Fibroblast of upper back skin (primary cell): ENCODE measurements at places on chromosomes 2 and 18.
A peak's percentile ranks its signal among the peaks of the same experiment; 100 is the strongest.

DNA sequence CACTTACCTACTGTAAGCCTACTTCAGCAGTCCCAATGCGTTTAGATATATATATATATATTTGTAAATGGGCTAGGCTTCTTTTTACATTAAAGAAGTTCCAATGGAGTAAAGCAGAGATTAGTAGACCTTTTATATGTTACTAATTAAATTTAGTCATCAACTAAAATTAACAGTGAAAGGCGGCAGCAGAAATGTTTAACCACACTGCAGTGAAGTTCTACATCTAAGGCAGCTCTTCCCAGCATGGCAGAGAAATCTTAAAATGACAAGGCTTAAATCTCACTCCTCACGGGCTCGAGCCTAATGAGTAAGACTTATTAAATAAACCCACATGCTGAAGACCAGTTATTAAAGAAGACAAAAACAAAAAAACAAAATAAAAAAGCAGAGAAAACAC, 19.1 kb upstream of the KANSL1L start:
- DNase-seq: no peak

GRCh38 chr2:174333372-174334277, 1.1 kb upstream of the SP9 start:
- no peak for DNase-seq

DNA sequence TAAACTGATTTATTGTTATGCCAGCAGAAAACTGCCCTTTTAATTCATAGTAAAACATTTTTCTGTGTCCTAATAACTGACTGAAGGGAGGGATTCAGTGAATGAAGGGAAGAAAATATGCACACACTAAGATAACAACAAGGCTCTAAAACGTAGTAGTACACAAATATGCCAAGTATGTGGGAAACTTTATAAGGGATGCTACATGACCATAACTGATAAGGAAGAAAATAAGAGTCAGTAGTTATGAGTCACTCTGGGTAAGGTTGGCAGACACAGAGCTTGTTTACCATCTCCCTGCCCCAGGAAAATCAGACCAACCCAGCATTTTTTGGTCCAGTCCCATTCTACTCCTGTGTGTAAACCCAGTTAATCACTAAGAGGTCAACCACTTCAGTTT, 124.2 kb downstream of the RPRM start:
- DNase-seq: no peak

DNA sequence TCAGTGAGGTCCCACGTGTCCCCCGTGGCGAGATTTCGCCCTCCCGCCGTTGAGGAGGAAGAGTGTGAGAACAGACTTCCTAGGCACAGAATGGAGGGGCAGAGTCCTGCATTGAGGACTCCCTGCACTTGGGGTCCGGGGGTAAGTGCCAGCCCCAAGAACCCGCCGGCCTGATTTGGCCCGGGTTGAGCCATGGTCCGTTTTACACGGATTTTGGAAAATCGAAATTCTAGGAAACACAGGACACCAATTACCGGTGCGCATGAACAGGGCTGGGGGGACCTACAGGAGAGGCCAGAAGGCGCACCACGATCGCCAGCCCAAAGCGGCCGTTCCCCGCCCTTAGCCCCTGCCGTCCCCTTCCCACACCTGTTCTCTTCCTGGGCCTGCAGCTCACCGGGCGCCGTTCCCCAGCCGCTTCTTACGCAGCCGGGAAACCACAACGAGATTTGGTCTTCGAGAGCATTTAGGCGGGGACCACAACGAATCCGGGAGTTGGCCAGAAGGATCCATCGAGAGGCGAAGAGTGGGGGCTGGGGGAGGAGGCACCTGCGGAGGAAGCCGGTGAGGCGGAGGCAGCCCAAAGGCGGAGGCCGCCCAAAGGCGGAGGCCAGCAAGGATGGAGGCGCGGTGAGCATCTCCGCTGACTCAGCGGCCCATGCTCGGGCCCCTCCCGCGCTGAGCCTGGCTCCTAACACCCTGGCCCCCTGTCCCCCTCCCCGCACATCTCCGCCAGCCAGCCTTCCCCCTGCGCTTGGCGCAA, 464 bp upstream of the TLX2 start:
- no peak for DNase-seq

DNA sequence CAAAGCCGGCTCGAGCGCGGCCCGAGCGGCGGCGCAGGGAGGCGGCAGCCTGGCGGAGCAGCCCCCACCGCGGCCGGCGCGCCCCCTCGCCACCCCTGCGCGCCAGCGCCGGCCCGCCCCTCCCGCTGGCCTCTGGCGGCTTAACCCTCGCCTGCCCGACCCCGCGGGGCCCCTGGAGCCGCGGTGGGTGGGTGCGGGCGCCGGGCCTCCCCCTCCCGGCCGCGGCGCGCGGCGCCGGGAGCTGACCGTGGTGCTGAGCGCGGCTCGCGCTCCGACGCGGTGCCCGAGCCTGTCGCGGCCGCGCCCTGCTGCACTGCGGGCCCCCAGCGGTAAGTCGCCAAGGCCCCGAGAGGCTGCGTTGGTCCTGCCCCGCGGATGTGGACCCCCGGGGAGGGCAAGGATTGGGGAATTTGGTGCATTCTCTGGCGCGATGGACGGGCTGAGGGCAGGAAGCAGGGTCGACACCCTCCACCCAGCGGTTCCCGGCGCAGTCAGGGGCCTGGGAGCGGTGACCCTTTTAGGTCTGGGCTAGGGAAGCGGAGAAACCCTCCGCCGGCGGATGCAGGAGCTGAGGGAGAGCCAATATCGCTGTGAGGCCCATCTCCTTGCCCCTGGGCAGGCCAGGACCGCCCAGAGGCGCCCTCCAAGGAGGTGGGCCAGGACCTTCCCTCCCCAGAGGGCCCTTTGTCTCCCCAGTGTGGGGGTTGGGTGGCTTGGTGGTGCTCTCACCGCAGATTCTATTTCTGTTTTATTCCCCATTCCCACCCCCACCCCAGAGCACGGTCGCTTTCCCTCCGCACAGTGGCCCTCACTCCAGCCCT, 923 bp downstream of the AMER3 start:
- DNase-seq: peak; percentile 12

DNA sequence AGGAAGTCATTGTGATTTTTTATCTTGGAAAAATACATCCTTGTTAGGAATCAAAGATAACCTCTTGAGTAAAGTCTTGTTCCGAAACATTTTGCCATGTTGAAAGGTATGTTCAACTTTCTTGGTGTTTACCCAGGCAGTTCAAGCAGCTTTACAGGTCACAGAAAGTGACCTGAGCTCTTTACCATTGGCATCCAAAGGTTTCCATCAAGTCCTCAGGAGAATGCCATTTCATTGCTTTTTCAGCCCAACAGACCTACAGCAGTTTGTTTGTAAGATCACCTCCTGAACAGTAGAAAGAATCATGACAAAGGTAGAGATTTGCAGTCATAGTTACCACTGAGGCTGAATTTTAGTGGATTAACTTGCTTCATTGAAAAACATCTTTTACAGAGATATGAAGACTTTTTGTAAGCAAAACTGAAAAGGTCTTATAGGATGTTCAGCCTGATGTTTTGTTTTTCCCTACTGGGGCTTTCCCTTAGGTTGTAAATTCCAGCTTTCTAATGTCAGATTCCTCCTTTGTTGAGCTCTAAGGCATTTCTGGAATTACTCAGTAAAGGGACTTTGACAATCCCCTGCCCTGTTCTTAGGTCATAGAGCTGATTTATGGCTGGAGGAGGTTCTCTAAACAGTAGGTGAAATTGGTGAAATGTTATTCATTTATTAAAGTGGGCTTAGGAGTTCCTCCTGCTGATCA, 236.8 kb upstream of the RBMS1 start:
- DNase-seq: peak; percentile 45

GRCh38 chr2:197197895-197198311, 112.7 kb downstream of the ANKRD44 start:
- no peak for DNase-seq

GRCh38 chr2:75222527-75222926, 23.2 kb upstream of the TACR1 start:
- DNase-seq: no peak

DNA sequence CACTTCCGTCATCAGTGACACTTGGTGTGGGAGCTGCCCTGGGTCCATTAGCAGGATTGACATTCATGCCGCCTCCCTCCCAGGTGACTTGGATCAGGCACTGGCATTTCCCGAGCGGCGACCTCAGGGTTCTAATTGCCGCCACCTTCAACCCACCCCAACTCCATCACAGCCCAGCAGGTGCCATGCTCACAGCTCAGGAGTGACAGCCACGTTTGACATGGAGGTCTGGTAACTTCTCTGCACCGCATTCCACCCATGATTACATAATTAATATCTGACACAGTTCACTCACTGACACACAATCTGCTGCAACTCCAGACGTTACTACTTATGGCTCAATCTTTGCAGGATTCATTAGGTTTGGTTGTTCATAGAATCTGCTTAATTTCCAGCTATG, 450.9 kb upstream of the MYT1L start:
- no peak for DNase-seq

DNA sequence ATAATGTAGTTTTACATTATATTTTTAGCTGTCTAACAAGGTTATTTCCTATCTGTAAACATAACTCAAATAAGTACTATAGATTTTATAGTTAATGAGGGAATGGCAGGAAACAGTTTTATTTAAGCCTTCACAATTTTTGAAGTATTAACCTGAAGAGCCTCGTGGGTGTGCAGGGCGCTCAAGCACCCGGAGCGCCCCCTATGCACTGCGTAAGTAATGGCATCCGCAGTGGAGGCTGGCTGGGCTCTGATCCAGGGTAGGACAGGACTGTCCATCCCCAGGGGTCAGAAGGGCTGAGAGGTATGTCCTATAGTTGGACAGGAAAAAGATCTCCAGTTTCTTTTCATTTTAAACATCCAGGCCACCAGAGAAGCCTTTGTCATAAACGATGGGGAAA, 8.2 kb upstream of the GBX2 start:
- peak; percentile 32 for DNase-seq

DNA sequence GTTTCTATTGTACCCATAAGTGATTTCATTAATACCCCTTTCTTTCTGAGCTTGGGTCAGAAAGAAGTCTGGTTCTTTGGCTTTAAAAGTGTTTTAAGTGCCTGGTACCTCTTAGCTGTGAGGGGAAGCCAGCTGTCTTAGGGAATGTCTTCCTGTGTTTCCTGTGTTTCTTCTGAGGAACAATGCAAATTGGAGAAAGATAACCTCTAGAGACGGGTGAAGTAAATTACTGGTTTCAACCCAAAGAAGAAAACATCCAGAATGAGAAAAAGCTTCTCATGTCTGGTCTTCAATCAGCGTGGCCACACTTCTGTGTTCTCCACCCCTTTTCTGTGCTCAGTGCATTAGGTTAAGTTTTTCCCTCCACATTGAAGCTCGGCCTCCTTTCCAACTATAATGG, 10.2 kb upstream of the CHN1 start:
- DNase-seq: no peak

GRCh38 chr2:134402410-134402809, 148.5 kb downstream of the MGAT5 start:
- peak; percentile 90 for DNase-seq

DNA sequence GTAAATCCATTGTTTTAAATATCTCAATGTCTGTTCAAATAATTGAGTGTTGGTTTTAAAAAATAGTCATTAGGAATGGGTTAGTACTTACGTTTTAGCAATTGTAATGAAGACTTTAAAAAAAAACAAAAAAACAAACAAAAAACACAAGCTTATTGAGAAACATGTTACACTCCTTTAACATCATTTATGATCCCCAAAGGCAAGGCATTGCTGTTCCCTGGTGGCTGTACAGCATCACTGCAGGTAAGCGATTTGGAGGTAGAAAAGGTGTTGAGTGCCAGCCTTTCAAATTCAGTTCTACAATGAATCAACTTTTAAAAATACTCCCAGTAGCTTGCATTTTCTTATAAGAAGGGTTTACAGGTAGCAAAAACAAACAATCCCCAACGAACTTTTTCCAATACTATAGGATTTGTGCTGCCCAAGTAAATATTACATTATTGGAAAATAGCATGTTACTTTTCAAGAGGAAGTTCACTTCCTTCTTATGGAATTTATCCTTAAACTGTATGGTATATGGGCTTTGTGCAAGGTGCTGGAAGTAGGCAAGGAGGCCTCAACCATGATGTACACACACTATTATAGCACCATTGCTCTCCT, 27.5 kb downstream of the CNRIP1 start:
- no peak for DNase-seq

- no peak for DNase-seq
These were observed 143.6 kb upstream of the DAPL1 start for GRCh38 chr2:158651358-158652057.

DNA sequence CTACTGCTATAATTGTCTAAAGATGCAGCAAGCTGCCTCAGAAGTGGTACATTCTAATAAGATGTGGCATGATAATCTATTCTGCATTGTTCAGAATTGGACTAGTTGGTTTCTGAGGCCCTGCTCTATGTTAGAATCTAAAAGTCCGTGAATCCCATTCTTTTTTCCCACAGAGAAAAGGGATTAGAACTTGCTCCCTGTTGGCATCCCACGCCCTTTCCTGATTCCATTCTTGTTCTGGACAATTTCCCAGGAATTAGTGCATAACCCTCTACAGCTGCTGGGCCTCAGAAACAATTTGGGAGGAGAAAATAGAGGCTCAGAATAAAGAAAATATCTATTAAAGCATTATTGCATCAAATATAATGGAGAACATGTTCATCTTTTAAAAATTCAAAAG, 282.7 kb downstream of the NRXN1 start:
- peak; percentile 37 for DNase-seq

- DNase-seq: peak; percentile 89
These were observed 101.2 kb downstream of the KCTD18 start for GRCh38 chr2:200408428-200409316.

- no peak for DNase-seq
These were observed 372.5 kb downstream of the RBM43 start for GRCh38 chr2:150889141-150889540.

GRCh38 chr2:66252109-66252508, 182.8 kb upstream of the MEIS1 start:
- no peak for DNase-seq

DNA sequence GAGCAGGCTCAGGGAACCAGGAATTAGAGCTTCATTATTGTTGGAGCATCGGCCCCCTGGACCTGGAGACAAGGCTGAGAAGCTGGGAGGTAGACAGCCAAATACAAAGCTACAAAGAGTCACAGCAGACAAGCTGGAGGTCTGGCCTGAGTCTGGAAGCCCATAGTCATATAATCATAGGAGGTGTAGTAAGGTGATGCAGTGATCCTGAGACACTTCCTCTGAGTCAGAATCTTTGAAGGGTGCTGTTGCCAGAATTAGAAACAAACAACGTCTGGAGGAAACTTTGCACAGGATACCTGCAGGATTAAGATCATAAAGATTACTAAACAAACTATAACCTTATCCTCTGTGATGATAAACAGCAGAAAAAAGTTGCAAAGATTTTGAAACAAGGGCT, 213.8 kb downstream of the DSC3 start:
- DNase-seq: no peak

- DNase-seq: no peak
These were observed 482.2 kb downstream of the DCC start for GRCh38 chr18:52822160-52822559.

GRCh38 chr2:33256162-33256755, 220.2 kb upstream of the RASGRP3 start:
- DNase-seq: no peak

DNA sequence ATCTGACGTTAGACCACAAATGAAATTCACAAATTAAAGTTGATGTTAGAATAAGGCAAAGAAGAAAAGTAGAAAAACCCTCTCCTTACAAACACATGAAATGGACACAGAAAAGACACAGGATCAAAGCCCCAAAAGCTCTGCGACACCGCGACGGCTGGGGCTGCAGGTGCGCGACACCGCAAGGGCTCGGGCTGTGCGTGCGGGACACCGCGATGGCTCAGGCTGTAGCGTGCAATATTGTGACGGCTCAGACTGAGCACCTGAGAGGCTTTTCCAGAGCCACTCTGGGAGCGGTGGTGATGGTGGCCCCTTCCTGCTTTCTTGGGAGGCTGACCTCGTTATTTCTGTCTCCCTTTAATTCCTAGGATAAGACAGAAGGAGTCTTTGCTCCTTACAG, 256.9 kb downstream of the TWIST2 start:
- no peak for DNase-seq
